H1 (cell line): ENCODE measurements at places on chromosomes 6 and 20. TPM values are rescaled to one million over a fixed set of nuclear protein-coding genes. Genes with fewer than 3 reads are reported as not detected.

Gene HCK
- polyA plus RNA-seq, result 4.3 and 4.4 TPM in 2 replicates

Gene MAFB
- 0.83 and 1.1 TPM in 2 replicates for polyA plus RNA-seq

Gene EYS
- 0.05 TPM in 1 of 2 replicates, not detected in the other for polyA plus RNA-seq

Gene ASIP
- polyA plus RNA-seq, result not detected in 2 replicates

Gene SCGN
- not detected in 2 replicates for polyA plus RNA-seq

Gene DNAH8
- polyA plus RNA-seq, result under 0.01 TPM in 1 of 2 replicates, not detected in the other

Gene TENT5A
- polyA plus RNA-seq, result 0.61 and 0.91 TPM in 2 replicates

Gene IL17A
- polyA plus RNA-seq, result not detected in 2 replicates

Gene ARID1B
- 24.3 and 32.2 TPM in 2 replicates for polyA plus RNA-seq

Gene C6orf141
- polyA plus RNA-seq, result 5.9 and 7.6 TPM in 2 replicates

DNA sequence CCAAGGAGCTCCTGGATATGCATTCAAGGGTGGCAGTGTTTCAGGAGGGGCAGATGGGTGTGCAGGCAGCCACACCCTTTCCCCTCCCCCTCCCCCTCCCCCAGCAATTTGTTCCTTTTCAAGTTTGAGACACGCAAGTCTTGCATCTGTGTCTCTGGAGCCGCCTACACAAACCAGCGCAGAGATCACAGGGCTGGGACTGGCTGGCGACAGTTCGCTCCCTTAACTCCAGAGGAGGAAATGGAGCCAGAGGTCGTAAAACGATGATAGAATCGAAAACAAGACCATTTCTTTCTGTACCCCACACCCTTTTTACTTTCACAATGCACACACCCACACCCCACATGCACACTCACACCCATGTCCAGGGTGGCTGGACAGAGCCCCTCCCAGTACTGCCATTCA, 163.1 kb downstream of the LY86 start:
- no peak for DNase-seq
- H3K27me3 ChIP-seq, result no peaks in the 10 kb centered on the region
- no peak overlapping the region for H3K4me3 ChIP-seq

DNA sequence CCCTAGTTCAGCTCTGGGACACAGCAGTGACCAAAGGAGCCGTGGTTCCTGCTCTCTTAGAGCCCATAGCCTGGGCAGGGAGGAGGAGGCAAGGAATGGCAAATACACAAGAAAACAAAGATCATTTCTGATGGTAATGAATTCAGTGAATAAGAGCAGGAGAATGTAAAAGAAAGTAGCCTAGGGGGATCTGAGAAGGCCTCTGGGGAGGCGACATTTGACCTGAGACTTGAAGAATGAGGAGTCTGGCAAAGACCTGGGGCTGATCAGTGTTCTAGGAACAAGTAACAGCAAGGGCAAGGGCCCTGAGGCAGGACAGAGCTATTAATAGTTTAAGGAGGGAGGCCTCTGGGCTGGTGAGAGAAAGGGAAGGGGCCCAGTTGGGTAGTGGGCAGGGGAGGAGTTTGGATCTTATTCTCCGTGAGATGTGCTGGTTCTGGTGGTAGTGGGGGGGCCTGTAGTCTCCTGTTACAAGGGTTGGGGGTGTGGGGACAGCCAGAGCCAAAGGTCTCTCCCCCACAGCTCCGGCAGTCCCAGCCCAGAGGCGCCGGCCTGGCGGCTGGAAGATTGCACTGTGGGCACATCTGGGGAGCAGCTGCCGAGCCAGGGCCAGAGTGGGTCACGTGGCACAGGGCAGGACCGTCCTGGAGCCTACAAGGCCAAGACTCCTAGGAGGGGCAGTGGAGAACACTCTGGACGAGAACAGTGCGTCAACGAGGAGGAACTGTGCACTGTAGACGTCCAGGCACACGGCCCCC, 9.3 kb upstream of the ID1 start:
- DNase-seq, result peak; percentile 78
- peak overlapping the region; percentile 69; the same call in 1 of the 2 replicates for H3K27ac ChIP-seq
- peaks cover 24% of the 10 kb centered on the region for H3K4me1 ChIP-seq
- no peaks in the 10 kb centered on the region for H3K36me3 ChIP-seq

DNA sequence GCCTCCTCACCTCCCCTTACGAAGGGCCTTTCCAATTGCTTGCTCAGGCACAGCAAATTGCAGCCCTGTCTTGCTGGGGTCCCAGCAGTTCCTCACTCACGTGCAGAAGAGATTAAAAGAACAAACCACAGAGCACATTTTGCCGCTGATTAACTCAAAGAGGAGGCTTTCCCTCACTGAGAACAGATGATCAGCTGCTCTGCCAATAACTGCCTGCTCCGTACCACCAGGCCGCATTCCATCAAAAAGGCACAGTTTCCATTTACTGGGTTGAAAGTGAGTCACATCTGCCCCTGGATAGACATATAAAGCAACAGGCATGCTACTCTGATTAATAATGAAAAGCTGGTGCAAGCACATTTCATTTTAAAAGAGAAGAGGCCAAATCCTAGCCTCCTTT, 446.8 kb downstream of the PTPRT start:
- no peaks in the 10 kb centered on the region for H3K4me1 ChIP-seq
- H3K27ac ChIP-seq, result no peak overlapping the region
- H3K4me3 ChIP-seq, result no peak overlapping the region
- H3K36me3 ChIP-seq, result no peaks in the 10 kb centered on the region

- H3K27me3 ChIP-seq, result no peaks in the 10 kb centered on the region
- DNase-seq, result no peak
- H3K4me3 ChIP-seq, result no peak overlapping the region
- no peaks in the 10 kb centered on the region for H3K4me1 ChIP-seq
Observed at GRCh38 chr6:155100591-155100990, 105.5 kb downstream of the TIAM2 start.

GRCh38 chr6:32825966-32826365, 9.2 kb upstream of the HLA-DOB start:
- H3K4me3 ChIP-seq, result no peak overlapping the region
- H3K27me3 ChIP-seq, result no peaks in the 10 kb centered on the region; the same call in 1 of the 2 replicates
- no peak for DNase-seq
- no peaks in the 10 kb centered on the region for H3K4me1 ChIP-seq

DNA sequence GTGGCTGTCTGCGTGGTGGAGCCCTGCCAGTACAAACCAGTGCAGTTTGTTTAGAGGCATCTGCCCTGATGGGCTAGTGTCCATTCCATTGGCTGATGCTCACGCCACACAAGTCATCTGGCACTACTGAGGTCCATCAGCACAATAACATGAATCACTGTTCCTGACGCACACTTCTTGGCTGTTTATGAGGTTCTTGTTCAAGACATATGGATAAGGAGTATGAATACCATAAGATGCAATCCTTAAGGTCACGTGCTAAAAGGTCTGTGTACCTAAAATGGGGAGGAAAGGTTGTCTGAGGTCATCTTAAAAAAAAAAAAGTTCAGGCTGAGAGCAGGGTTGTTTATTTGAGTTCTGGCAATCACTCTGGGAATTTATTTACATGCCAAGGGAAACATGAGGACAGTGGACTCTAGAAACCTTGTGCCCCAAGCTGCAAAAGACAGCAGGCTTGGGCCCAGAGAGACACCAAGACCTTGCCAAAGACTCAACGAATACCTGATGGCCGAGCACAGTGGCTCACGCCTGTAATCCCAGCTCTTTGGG, 54.1 kb upstream of the SHLD1 start:
- H3K27ac ChIP-seq, result no peak overlapping the region
- H3K27me3 ChIP-seq, result no peaks in the 10 kb centered on the region
- no peaks in the 10 kb centered on the region for H3K36me3 ChIP-seq
- H3K4me3 ChIP-seq, result no peak overlapping the region
- no peaks in the 10 kb centered on the region for H3K4me1 ChIP-seq

GRCh38 chr20:51797357-51798025, 4.8 kb downstream of the SALL4 start:
- peak overlapping the region; percentile 54; the same call in 1 of the 2 replicates for H3K27ac ChIP-seq
- no peaks in the 10 kb centered on the region for H3K27me3 ChIP-seq
- H3K4me1 ChIP-seq, result peaks cover 24% of the 10 kb centered on the region
- DNase-seq, result no peak
- H3K36me3 ChIP-seq, result peaks cover 2% of the 10 kb centered on the region; the same call in 1 of the 2 replicates

GRCh38 chr20:3721912-3722311, 9.5 kb upstream of the SIGLEC1 start:
- no peaks in the 10 kb centered on the region for H3K27me3 ChIP-seq
- no peak overlapping the region for H3K4me3 ChIP-seq
- H3K36me3 ChIP-seq, result no peaks in the 10 kb centered on the region
- H3K27ac ChIP-seq, result no peak overlapping the region

- no peak overlapping the region for H3K27ac ChIP-seq
- H3K4me1 ChIP-seq, result no peaks in the 10 kb centered on the region
- H3K4me3 ChIP-seq, result no peak overlapping the region
- no peak for DNase-seq
Observed at GRCh38 chr6:99712519-99712918, 105.9 kb downstream of the PRDM13 start.

- H3K36me3 ChIP-seq, result no peaks in the 10 kb centered on the region
- H3K4me1 ChIP-seq, result peaks cover 15% of the 10 kb centered on the region
- DNase-seq, result peak; percentile 46
- H3K27me3 ChIP-seq, result peaks cover 33% of the 10 kb centered on the region
- no peak overlapping the region for H3K27ac ChIP-seq
- H3K4me3 ChIP-seq, result peak overlapping the region; percentile 65
Observed at GRCh38 chr20:17229256-17229655, 2.4 kb downstream of the PCSK2 start.

DNA sequence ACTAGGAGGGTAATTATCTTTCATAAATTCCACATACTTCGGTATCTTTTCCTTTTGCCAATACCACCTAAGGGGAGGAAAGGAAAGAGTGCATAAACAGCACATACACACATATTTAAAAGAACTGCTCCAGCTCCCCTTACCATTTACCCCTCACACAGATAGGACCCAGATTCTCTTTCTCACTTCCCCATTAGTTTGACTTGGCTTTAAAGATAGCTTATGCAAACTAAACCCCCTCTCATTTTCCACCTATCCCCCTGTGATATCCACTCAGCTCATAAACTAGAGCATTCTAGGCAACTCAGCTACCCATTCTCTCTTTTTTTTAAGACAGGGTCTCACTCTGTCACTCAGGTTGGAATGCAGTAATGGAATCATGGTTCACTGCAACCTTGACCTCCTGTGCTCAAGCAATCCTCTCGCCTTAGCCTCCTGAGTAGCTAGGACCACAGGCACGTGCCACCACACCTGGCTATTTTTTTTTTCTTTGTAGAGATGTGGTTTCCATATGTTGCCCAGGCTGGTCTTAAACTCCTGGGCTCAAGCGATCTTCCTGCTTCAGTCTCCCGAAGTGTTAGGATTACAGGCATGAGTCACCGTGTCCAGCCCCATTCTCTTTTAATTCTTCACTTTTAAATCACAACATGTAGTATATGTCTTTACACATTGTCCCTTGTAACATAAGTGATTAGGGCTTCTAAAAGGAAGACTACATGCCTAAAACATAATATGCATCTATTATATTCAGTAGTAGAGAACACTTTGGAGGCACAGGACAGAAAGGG, 4.0 kb downstream of the FUCA2 start:
- H3K27ac ChIP-seq, result no peak overlapping the region
- H3K27me3 ChIP-seq, result no peaks in the 10 kb centered on the region
- DNase-seq, result no peak
- peaks cover 3% of the 10 kb centered on the region for H3K4me1 ChIP-seq
- H3K4me3 ChIP-seq, result no peak overlapping the region

GRCh38 chr6:166023273-166023989, 144.2 kb downstream of the TBXT start:
- H3K4me1 ChIP-seq, result no peaks in the 10 kb centered on the region
- no peak overlapping the region for H3K4me3 ChIP-seq
- no peaks in the 10 kb centered on the region for H3K27me3 ChIP-seq
- no peaks in the 10 kb centered on the region for H3K36me3 ChIP-seq

GRCh38 chr20:4764805-4765204, 43.1 kb downstream of the PRND start:
- no peak overlapping the region for H3K27ac ChIP-seq
- H3K27me3 ChIP-seq, result peaks cover 10% of the 10 kb centered on the region
- no peak overlapping the region for H3K4me3 ChIP-seq
- DNase-seq, result no peak

- peak; percentile 97 for DNase-seq
- peaks cover 15% of the 10 kb centered on the region for H3K4me1 ChIP-seq
- H3K27me3 ChIP-seq, result no peaks in the 10 kb centered on the region
- no peak within 1 kb of the TSS; the same call in 1 of the 2 replicates for H3K27ac ChIP-seq
- H3K4me3 ChIP-seq, result peak within 1 kb of the TSS; percentile 62
- peaks cover 36% of the 10 kb centered on the region for H3K36me3 ChIP-seq
Observed at GRCh38 chr6:31158140-31158862, at the start of gene TCF19. Gene TCF19 (plus strand): TSS chr6:31158589. CDS start chr6:31159470, 881 bp downstream.
